Stimulated activated CD4-positive, alpha-beta T cell treated with anti-CD3 and anti-CD28 coated beads, TNF-alpha, amount 100 ng/mL, for 4 hours (primary cell): ENCODE measurements at places on chromosomes 5 and 9.

DNA sequence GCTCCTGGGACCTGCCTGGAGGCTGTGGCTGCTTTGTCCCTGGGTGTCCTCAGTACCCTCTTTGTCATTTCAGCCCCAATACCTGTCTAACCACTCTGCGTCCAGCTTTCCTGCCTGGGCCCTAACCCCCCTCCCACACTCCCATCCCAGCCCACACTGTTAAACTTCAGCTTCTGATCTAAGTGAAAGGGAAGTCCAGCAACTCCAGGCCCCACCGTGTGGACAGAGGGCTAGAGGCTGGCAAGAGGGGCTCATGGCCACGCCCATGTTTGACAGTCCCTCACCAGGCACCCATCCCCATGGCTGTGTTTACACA is 56.3 kb downstream of the SEMA4D start:
- DNase-seq = no peak

DNA sequence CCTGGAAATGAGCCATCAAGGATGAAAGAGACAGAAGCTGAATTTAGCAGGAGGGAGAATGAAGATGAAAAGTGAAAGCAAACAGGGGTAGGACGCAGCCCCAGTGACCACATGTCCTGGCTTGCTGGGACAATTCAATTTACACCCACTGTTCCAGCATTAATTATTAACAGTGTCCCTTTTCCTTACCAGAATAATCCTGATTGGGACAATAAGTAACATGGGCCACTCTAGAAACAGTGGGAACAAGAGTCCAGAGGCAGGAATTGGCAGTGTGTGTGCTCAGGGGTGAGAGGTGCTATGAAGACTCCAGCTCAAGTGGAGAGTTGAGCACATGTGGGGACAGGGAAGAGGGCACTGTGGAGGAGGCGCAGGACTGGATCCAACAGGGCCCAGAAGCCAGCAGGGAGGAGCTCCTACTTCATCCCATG is 147.1 kb downstream of the C5orf15 start:
- DNase-seq = no peak

DNA sequence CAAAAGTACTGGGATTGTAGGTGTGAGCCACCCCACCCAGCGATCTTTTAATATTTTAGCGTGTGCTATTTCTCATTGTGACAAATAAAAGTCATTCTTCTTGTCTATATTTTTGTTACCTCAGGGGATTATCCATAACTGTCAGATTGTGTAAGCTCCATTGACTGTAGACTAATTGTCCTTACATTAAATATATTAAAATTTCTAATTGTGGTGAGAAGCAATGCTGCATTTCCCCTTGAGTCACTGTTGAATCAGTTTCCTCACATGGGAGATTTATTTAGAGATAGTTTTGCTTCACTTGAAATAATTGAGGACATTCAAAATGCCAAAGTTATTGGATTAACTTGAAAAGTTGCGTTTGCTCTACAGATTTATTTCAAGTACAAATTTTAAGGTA is 782.4 kb upstream of the WWC1 start:
- no peak for DNase-seq

DNA sequence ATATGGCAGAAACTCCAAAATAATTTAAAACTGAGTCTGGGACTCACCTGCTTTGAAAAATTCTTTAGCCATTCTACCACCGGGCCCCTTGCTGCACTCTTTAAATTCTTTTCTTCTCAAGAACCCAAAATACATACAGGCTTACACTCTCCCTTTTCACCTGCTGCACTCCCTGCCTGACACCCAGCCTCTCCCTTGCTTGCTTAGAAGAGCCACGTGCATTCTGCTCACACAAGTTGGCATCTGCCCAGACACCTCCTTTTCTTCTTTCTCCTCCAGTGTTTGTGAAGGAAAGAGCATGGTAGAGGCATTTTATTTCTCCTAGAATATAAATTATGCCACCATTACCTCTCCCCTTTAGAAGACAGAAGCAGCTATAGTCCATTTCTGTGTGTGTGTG is 39.0 kb upstream of the AOPEP start:
- DNase-seq = no peak

DNA sequence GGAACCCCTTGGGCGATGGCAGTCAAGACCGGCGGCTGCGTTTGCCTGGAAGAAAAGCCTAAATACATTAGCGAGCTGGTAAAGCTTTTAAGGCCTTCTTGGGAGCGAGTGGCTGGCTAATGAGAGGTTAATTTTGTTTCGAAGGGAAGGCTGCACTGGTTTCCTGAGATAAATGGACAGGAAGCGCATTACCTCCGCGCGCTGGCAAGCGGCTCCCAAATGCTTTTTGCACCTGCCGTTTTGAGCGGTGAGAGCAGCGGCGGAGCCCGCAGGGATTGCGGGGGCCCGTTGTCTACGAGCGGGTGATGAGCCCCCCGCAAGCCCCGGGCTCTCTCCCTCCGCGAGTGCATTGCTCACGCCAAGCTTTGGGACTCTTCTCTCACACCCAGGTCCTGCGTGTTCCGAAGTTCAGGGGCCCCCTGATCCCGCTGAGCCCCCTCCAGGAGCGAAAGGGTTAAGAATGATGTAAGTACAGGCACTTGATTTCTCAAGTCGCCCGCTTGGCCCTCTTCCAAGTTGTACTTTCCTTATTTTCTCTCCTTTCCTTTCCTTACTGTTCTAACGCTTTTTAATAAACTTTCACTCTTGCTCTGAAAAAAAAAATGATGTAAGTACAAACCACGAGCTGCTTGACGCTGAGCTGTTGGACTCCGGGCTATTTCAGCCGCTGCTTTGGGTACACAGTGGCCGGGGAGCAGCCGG is 3.1 kb upstream of the RGMB start:
- DNase-seq = no peak

DNA sequence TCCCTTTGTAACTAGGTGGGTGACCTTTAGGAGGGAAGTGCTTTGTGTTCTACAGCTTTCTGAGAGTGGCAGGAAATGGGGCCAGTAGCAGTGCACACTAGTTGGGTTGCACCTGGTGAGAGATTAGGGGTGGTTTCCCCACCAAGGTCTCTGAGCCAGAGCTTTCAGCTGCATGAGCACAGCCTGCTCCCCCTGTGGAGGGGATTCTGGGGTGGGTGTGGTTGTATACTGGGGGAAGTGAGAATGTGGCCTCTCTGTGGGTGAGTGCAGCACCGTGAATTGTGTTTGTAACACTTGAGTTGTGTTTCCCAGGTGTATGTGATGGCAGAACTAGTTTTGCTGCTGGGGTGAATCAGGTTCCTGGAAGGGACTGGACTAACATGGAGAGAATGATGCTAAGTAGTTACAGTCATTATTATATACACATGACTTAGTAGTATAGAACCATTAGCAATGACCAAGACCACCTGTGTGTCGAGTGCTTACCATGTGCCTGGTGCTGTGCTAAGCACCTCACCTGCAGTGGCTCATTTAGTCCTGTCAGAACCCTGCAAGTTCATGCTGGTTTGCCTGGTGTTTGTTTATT is 11.8 kb upstream of the CXXC5 start:
- DNase-seq = no peak

- DNase-seq = no peak
These were observed 120.7 kb upstream of the APC start for GRCh38 chr5:112616812-112617547.

GRCh38 chr9:72856972-72857623 is 95.8 kb downstream of the ALDH1A1 start:
- no peak for DNase-seq

DNA sequence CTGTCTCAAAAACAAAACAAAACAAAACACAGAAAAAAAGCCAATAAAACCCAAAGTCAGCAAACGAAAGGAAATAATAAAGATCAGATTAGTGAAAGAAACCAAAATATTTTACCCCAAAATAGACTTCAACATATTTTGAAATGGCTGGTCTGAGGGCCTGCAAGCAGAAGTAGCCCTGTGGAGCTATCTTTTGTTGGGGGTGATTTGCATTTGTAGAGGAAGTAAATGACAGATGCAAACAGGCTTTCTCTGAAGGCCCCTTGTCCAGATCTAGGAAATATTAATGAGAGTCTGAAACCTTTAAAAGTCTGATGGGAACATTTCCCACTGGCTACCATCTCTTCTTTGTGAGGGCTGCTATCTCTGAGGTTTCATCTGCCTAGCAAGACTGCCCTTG is 74.0 kb downstream of the GCNT4 start:
- no peak for DNase-seq

GRCh38 chr5:180287868-180288267 is 4.0 kb downstream of the MAPK9 start:
- DNase-seq = no peak

DNA sequence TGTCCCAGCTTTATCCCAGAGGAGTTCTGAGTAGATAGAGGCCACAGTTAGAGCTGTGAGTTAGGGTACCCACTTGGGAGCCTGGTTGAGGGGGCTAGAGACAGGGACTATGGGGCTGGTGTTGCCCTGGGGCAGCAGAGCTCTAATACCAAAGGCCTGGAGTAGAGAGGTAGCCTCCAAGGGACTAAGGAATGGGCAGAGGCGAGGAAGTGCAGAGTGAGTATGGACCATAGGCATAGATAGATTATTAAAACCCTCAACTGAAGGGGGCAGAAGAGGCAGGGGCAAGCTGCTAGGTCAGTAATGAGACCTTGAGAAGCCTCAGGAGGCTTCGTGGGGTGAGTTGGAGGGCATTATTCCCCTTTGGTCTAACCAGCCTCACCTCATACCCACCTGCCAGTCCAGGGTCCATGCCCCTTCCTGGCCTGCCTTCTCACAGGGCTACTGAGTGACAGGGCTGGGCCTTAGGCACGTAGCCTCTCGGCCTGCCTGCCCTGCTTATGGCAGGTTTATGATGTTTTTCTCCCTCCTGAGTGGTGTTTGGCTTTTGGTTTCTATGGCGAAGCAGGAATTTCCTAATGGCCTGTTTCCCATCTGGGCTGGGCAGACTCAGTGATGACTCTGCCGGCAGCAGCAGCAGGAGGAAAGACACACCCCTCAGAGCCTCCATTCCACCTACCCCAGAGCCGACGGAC is 8.0 kb downstream of the PDLIM4 start:
- DNase-seq = no peak

GRCh38 chr9:72473474-72474261 is 47.7 kb upstream of the TMC1 start:
- no peak for DNase-seq

- DNase-seq = no peak
These were observed 14.4 kb downstream of the PDE6A start for GRCh38 chr5:149930043-149930748.

DNA sequence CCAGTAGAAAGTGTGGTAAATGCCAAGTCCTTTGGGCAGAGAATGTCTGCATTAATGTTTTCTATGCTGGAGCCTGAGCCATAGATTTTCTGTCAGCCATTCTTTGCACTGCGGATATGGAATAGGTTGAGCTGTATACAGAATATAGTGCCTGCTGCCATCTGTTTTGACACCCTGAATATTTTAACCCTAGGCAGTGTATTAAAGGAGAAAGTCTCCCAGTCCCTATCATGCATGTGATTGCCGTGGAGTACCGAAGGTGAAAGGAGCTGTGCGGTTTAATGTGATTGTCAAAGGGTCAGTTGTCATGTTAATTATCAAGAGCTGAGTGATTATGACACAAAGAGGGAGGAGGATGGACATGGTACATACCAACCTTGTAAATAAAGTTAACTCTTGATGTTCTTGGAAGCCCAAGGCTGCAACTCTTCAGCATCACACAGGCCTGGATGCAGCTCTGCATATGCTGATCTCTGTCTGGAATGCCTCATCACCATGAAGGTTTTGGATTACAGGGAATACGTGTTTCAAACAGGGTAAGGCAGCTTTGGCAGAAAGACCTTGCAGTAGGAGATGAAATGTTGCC is 247.1 kb upstream of the ELAVL2 start:
- no peak for DNase-seq

DNA sequence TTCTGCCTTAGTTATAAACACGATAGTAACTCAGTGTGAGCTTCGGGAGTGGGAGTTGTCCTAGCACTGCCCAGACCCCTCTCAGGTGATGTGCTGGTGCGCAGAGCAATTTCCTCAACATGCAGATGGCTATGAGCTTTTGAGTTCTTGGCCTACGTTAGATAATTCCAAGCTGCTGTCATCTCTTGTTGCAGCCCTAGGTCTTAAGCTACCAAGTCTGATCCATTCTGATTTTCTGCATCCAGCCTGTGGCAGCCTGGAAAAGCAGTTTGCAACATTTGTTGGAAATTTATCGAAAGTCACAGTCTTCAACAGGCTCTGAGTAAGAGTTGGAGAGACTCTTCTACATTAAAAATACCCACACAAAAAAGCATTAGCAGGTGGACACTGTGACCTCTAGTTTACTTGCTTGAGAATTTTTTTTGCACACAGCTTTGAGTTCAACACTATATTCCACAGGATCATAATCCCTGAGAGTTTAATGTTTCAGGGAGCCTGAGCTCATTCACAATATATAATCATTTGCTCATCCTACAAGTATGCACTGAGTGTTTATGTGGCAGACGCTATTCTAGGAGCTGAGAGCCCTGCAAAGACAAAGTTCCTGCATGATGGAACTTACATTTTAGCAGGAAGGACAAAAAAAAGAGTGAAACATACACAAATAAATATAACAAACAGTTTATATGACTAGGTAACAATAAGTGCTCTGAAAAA is 91.6 kb downstream of the UBE2QL1 start:
- no peak for DNase-seq

DNA sequence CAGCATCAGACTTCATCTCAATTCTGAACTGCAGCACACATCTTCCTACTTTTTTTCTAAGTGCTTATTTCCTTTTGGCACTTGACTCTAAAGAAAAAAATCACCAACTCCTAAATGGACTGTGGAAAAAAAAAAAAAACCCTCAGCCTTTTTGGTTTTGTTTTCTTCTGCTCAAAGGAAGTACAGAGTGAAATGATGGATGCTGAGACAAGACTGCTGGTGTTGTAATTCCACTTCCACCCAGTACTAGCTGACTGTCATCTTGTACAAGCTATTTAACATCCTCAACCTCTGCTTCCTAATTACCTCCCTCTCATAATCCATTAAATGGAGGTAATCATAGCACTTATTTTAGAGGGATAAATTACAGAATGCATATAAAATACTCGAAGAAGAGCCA is 171.5 kb upstream of the GNA14 start:
- DNase-seq = no peak

GRCh38 chr5:20360263-20360662 is 372.3 kb upstream of the CDH18 start:
- DNase-seq = no peak

GRCh38 chr9:128161215-128161902 is 1.3 kb downstream of the BBLN start:
- DNase-seq = no peak

DNA sequence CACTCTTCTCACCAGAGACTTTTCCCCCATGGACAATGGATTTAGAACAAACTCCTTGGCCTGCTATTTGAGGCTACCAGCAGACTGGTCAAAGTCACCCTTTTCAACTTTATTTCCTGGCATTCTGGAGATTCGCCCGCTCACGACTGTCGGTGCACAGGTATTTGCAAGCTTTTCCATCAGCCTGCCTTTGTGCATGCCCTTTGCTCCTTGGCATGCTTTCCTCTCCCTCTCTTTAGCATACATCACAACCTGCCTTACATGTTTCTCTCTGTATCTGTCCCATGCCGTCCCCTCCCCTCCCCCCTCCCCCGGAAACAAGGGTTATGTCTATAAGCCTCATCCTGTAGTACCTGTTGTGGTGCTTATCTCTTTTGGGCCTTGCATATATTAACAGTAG is 257.1 kb downstream of the AOPEP start:
- DNase-seq = no peak
